ENCODE measurements at places on chromosomes 12 and 14.
A peak's percentile ranks its signal among the peaks of the same experiment; 100 is the strongest.

GRCh38 chr14:61192989-61193388 is 88.1 kb downstream of the TMEM30B start:
- no peak for DNase-seq

GRCh38 chr12:143964-144649 is 69.8 kb downstream of the SLC6A12 start:
- no peak for DNase-seq

- DNase-seq: no peak
These were observed 53.1 kb downstream of the CD9 start for GRCh38 chr12:6253278-6253677.

DNA sequence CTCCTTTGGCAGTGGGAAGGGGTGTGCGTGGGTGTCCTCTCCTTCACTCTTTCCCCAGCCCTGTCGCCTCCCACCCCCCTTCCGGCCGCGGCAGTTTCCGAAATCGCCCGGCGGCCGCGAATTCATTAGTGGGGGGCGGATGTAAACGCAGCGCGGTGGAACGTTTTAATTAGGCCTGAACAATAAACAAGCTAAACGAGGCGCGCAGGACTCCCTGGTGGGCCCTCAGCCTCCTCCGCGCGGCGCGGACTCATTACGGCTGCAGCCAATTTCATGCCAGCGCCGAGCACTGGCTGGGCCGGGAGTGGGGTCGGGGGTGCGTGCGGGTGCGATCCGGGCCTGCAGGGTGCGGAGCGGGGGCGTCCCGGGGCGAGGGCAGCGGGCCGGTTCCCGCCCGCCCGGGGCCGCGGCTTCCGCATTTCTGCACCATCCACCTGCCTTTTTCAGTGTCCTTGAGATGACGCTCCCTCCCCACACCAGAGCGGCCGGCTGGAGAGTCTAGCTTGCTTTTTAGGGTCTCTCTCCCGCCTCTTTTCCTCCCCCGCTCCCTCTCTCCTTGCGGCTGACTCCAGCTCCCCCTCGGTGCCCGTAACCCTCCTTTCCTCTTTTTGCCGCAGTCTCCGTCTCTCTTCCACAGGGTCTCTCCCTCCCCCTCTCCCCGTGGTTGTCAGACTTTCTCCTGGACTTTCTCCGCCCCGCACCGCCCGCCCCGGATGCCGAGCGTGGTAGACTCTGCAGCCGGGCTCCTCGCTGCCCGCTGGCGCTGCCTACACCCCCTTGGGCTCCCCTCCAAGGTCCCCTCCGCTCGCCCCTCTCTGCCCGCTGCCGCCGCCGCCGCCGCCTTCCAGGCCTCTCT is at the start of gene CISTR:
Gene CISTR, minus strand, starts transcription at position 644 of the 856 bp plus-strand sequence.
- no peak for DNase-seq

DNA sequence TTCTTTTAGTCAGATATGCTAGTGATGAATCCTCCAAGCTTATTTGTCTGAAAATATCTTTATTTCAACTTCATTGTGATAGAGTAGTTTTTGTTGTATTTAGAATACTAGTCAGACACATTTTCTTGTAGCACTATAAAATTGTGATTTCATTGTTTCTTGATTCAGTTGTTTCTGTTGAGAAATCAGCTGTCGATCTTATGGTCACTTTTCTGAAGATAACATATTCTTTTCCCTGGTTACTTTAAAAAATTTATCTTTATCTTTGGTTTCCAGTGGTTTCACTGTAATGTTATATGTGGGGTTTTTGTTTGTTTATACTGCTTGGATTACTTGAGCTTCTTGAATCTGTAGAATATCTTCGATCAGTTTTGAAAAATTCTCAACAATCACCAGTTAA is 426.1 kb downstream of the SOX5 start:
- DNase-seq: no peak

DNA sequence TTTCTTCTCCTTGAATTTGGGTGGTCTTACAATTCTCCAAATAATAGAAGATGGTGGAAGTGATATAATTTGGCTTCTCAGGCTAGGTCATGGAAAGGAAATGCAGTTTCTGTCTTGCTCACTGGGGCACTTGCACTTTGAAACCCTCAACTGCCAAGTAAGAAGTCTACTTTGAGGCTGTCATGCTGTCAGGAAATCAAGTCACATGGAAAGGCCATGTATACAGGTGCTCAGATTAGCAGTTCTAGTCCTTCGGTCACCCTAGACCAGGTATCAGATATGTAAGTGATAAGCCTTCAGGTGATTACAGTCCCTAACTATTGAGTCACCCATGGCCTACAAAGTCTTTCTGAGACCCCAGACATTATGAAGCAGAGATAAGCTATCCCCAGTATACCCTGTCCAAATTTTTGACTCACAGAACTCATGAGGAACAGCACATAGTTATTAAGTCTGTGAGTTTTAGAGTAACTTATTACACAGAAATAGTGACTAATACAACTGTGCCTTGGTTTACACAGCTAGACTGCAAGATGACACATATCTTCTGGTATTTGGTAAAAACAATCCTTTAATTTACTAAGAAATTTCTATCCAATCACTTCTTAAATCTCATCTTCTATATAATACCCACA is 26.3 kb upstream of the BBS10 start:
- no peak for DNase-seq

DNA sequence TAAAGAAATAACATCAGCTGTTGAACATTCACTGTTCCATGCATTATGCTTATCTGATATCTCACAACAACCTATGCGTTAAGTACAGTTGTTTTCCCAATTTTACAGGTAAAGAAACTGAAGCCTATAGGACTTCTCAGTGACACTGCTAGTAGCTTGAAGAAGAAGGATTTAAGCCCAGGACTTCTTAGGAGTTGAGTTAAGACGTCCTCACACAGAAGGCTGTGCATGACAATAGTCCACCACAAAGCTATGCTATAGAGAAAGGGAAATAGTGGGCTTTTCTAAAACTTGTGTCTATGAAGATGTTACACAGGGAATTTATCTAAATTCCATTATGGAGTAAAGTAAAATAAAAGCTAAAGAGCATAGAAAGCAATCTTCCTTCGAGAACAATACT is 120.5 kb upstream of the RASSF8 start:
- no peak for DNase-seq

DNA sequence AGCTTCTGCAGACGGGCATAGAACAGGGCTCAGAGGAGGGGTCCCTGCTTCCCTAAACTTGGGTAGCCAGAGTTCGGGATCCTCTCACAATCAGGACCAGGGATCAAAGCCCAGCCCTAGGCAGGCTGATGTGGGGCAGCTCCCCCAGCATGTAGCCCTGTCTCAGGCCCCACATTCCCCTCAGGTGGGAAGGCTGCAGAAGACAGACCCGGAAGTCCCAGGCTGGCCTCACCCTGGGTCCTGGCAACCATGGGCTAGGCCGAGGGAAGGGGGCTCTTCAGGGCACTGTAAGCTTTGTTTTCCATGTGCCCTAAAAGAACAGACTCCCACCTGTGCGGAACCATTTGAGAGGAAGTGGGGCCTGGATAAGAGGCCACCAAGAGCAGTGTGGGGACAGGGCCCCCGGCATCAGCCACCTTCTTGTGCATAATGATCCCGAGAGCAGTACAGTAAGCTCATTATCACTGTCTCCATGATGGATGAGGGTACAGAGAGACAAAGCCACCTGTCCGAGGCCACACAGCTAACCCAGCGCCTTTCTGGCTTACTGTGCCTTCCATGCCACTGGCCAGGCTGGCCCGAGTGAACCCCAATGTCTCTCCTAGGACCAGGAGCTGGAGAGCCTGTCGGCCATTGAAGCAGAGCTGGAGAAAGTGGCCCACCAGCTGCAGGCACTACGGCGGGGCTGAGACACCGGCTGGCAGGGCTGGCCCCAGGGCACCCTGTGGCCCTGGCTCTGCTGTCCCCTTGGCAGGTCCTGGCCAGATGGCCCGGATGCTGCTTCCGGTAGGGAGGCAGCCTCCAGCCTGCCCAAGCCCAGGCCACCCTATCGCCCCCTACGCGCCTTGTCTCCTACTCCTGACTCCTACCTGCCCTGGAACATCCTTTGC is 11.5 kb downstream of the CHGA start:
- DNase-seq: no peak

DNA sequence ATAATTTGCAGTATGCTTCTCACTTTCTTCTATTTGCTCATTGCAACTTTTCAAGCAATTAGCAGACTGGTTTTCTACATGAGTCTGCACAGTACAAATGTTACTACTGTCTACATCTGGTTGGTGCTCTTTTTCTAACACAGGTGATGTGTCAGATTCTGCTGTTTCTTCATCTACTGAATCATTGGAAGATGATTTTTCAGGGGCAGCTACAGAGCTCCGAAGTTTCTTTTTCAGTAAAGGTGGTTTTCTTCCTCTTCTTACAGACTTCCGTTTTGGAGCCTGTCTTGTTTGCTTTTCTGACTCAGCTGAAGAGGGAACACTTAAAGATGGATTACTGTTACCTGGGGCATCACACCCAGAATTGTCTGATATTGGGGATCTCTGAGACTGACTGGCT is 62.1 kb downstream of the SCAF11 start:
- DNase-seq: no peak

- no peak for DNase-seq
These were observed 7.4 kb upstream of the GLRX5 start for GRCh38 chr14:95527387-95528002.

DNA sequence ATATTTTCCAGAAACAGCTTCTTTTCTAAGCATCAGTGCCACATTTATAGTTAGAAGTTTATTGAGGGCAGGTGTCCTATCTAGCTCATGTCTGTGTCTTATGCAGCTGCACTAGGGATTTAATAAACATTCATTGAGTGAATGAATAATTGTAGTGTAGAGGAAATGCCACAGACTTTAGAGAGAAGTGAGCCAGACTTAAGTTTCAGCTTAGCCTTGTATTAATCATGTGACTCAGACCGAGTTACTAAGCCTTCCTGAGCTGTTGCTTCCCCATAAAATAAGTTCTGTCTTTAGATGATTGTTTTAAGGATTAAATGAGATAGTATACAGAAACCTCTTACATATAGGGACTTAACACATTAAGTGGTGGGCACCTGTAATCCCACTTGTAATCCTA is 236.1 kb upstream of the DDHD1 start:
- DNase-seq: no peak

GRCh38 chr12:49043856-49044258 is 16.7 kb downstream of the KMT2D start:
- DNase-seq: peak; percentile 67

DNA sequence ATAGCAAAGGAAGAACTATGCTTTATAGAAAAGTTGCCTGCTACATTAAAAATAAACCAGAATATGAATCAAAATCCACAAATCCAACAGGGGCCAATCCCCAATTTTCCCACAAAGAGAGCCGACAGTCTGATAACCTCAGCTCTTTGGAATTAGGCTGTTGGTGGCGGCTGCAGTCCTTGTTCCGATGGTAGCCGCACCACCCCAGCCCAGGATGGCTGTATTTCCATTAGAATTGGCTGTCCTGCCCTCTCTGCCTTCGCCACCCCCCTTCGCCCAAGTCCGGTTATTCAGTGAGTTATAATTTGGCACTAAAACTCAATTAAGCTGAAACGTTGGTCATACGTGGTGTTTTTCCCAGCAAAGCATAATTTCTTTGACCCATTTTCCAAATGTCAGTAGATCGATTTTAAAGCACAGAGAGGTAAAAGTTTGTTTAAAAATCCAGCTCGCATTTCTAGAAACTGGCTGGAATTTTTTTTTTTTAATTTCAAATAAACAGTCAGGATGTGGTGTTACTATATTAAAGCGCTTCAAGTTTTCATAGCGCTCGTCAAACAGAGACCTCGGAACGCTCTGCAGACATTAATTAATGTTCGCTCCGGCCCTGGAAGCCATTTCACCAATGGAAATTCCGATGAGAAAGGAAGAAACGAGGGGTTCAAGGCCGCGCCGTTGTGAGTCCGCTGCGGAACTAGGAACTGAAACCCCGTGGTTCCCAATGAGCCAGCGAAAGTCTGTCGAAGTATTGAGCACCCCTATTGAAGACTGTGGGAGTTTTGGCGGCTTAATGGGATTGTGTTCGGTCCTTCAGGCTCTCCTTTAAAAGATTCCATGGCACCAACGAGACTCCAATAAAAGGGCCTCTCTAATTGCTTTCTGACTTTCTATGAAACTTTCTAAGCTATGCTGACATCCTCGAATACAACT is 104.8 kb upstream of the DIO3 start:
- DNase-seq: no peak

DNA sequence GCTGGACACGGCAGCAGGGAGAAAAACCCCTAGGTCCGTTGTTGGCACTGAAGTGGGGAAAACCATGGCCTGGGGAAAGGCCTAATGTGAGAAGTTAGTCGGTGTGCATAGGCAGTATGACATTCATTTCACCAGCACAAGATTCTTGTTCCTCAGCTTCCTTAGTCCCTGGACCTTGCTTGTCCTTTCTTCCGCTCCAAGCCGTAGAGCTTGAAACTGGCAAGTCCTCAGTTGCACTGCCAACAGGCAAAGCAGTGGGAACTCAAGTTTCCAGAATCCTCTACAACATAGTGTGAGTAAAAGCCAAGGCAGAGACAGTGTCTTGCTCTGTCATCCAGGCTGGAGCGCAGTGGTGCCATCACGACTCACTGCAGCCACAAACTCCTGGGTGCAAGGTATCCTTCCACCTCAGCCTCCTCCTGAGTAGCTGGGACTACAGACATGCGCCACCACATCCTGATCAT is 138.5 kb upstream of the AMIGO2 start:
- no peak for DNase-seq

GRCh38 chr14:82854901-82855300 is 1321.2 kb upstream of the SEL1L start:
- no peak for DNase-seq

GRCh38 chr12:102534899-102535298 is 54.5 kb upstream of the IGF1 start:
- no peak for DNase-seq

DNA sequence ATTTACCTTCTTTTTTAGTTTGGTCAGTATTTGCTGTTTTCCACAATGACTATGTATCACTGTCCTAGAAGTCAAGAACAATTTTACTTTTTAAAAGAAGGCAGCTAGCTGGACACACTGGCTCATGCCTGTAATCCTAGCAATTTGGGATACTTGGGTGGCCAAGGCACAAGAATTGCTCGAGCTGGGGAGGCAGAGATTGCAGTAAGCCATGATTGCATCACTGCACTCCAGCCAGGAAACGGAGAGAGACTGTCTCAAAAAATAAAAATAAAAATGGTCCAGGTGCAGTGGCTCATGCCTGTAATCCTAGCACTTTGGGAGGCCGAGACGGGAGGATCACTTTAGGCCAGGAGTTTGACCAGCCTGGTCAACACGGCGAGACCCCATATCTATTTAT is 28.3 kb downstream of the MDM1 start:
- no peak for DNase-seq

GRCh38 chr12:27627123-27627852 is 69.0 kb upstream of the REP15 start:
- DNase-seq: no peak

GRCh38 chr14:73714656-73715081 is 485 bp upstream of the PNMA1 start:
- no peak for DNase-seq

- peak; percentile 43 for DNase-seq
These were observed at the start of gene ST8SIA1 for GRCh38 chr12:22334410-22335100. Gene ST8SIA1 (minus strand): TSS chr12:22334707. CDS start chr12:22334232, 475 bp downstream.

- DNase-seq: no peak
These were observed 1145.1 kb downstream of the FLRT2 start for GRCh38 chr14:86675059-86675458.

Measured in stimulated activated CD4-positive, alpha-beta T cell treated with anti-CD3 and anti-CD28 coated beads, Interleukin-15, amount 100 ng/mL, for 1 hour (primary cell).